Suprapubic skin (tissue), 4 donors: ENCODE measurements at places on chromosomes 6 and 20. TPM values are rescaled to one million over a fixed set of nuclear protein-coding genes. Genes with fewer than 3 reads are reported as not detected.

The CD164 gene
- 153 TPM for total RNA-seq

The TMEM200A gene
- 0.76 TPM for total RNA-seq

The OPRM1 gene
- not detected for total RNA-seq

The ENPP5 gene
- total RNA-seq: 2.2 TPM
